ENCODE measurements at places on chromosomes 2 and 18.

GRCh38 chr18:36149514-36150289 is 20.0 kb downstream of the ELP2 start:
- DNase-seq: no peak

DNA sequence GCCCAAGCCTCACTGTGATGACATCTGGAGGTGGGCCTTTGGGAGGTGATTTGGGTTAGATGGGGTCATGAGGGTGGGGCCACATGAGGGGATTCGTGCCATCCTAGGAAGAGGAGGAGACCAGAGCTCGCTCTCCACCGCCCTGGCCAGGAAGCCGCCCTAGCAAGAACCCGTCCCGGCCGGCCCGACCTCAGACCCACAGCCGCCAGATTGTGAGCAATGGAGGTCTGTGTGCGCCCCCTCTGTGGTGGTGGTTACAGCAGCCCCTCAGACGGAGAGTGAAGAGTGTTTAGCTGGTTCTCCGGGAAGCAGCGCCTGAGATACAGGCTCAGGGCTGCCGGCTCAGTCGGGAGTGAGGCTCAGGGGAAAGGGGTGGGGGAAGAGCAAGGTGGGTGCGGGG is 83.3 kb downstream of the RTP5 start:
- DNase-seq: no peak

- no peak for DNase-seq
Observed at GRCh38 chr2:205636549-205637319, 45.6 kb upstream of the NRP2 start.

DNA sequence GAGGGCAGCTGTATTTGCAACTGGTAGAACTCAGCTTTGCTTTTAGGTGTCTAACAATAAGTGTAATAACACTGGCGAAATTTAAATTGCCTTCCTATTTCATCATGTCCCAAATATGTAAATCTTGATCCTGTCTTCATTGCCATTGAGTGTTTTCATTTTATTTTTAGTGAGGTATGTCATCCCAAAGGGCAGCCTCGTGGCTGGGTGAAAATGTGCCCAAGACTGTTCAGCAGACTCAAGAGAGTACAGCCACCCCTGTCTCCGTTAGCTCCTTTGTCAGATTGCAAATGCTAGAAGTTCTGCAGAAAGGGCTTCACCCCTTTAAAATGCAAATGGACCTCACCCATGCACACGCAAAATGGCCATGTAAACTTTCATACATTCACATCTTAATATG is 278.8 kb downstream of the RND3 start:
- DNase-seq: no peak

- no peak for DNase-seq
Observed at GRCh38 chr2:133721118-133721517, 152.9 kb upstream of the NCKAP5 start.

DNA sequence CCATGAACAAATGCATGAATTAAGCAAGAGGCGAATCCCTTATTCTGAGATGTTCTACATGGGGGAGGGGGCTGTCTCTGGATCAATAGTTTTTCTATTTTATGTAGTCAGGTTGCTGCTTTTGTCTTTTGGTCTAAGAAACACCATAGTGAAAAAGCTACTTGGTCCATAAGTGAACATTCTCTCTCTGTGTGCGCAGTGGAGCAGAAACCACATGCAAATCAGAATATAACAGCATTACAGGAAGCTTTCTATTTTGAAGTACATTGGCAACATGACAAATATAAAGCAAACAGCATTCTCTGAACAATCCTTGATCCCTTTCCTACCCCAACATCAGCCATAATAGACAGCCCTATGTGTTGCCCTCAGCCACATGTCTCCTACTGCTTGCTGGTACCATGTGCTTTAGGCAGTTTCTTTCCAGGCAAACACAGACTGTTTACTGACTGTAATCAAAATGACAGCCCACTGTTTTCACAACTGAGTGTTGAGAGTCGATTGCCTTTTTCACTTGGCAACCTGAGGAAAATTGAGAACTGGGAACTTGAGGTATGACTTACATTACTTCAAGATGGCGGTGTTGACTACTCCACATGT is 10.6 kb downstream of the SCN3A start:
- no peak for DNase-seq

- DNase-seq: no peak
Observed at GRCh38 chr2:9213477-9214051, 7.0 kb downstream of the ASAP2 start.

- no peak for DNase-seq
Observed at GRCh38 chr2:19048593-19049266, 309.7 kb downstream of the OSR1 start.

- no peak for DNase-seq
Observed at GRCh38 chr18:49189772-49190171, 239.0 kb upstream of the SMAD7 start.

DNA sequence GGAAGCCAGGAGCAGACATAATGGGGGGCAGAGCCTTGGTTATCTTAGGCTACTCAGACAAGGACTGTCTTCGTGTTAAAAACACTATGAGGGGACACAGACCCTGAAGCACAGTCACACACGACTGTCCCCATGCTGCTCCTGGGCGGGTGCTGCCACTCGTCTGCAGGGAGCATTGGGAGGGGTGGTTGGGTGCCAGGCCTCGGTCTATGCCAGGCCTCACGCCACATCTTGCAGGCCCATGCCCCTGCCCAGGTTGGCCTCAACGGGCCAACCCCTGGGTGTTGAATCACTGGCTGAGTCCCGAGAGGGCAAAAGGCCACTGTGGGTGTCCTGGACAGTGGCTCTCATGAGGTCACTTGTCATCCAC is 97.9 kb downstream of the USP40 start:
- DNase-seq: no peak

DNA sequence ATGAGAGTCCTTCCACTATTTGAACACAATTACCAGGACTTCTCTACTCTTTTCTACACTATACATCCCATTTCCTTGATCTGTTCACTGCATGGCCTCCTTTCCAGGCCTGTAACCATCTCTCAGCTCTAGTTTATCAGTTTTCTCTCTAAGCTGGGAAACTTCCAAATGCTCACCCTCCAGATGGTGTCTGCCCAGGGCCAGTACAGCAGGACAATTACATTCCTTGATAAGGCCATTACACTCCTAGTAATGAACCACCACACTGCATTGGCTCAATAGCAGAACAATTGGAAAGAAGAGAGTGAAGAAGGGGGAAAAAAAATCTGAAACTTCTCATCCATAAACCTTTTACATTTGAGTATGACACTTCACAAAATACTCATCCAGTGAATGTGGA is 359.1 kb downstream of the ALK start:
- DNase-seq: no peak

- DNase-seq: no peak
Observed at GRCh38 chr2:14475994-14476393, 156.5 kb upstream of the LRATD1 start.

DNA sequence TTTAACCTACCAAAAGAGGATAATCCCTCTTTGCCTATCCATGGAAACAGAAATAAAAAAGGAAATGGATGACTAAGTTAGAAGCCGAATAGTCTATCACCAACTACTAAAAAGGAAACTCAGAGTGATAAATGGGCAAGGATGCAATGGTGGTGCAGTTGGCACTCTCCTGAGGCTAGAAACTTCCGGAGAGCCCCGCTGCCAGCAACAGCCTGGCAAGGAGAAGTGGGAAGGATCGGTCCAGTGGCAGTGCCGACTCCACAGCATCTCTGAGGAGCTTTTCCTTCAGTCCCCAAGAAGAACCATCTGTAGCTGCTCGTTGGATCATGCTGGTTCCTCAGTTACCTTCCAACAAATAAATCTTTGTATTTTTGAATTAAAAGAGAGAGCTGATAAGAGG is 74.7 kb downstream of the DPP4 start:
- no peak for DNase-seq

- DNase-seq: no peak
Observed at GRCh38 chr2:6764968-6765723, 100.6 kb downstream of the CMPK2 start.

DNA sequence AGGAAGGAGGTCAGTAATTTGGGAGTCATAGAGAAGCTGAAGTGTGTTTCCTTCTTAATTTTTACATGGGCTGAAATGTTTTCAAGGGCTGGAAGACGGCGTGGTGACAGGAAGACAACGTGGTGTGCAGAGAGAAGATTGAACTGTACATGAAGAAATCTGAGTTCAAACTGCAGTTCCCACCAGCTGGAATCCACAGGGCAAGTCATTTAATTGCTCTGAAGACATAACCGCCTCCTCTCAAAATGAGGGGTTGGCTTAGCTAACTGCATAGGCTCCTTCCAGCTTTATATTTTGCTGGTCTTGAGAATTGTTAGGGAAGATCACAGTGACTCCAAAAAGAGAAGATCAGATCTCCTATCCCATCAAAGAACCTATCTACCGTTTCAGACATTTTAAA is 103.9 kb downstream of the SLC8A1 start:
- DNase-seq: no peak

DNA sequence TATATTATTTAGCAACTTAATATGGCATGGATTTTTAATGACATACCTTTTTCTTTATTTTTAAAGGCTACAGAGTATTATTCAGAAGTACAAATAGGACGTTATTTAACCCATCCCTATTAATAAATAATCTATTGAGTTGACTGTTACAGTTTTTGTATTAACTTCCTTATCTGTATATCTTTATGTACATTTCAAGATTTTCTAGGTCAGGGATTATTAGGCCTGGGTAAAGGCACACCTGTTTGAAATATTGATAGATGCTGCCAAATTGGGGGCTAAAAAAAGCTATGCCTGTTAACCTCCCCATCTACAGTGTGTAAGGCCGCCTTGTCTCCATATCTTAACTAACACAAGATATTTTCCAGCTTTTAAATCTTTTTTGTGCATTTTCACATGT is 6.6 kb downstream of the NPAS2 start:
- DNase-seq: no peak

DNA sequence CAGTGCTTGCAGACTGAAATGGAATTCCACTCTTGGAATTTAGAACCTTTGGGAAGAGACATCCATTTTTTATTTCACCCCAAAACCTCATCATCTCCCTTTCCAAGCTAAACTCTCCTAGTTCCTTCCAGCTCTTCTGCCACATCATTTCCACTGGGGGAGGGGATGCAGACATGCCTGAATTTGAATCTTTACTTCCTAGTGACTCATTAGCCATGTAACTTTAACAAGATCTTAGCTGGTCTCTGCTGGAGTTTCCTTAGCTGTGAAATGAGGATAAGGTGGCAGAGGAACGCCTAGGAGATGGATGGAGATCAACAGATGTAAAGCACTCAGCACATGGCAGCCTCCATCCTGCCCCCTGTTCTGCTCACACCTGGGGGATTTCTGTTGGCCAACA is 266.8 kb downstream of the EN1 start:
- no peak for DNase-seq

- DNase-seq: no peak
Observed at GRCh38 chr18:53191634-53192033, 851.6 kb downstream of the DCC start.

DNA sequence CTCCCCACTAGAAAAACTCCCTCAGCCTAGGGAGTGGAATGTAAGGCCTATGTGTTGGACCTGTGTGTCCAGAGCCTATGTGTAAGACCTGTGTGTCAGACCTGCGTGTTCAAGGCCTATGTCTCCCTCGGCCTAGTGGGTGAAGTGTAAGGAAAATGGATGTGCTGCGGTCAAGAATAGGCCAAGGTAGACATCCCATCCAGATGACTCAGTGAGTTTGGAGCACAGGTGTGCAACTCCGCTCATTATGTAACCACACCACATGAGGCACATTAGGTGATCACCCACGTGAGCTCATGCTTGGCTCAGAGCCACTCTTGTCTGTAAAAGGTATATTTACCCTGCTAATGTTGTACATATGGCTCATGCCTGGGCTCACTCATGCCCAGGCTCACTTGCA is 565.3 kb upstream of the CRIM1 start:
- DNase-seq: no peak

GRCh38 chr2:207499114-207499513 is 30.6 kb upstream of the CREB1 start:
- DNase-seq: no peak

GRCh38 chr18:67776929-67777328 is 260.4 kb upstream of the DSEL start:
- DNase-seq: no peak

GRCh38 chr2:177758591-177759371 is 313.8 kb downstream of the PDE11A start:
- no peak for DNase-seq

- no peak for DNase-seq
Observed at GRCh38 chr2:150850641-150851040, 363.2 kb upstream of the RND3 start.

GRCh38 chr2:189002079-189002478 is 27.9 kb downstream of the COL3A1 start:
- peak; percentile 51 for DNase-seq

DNA sequence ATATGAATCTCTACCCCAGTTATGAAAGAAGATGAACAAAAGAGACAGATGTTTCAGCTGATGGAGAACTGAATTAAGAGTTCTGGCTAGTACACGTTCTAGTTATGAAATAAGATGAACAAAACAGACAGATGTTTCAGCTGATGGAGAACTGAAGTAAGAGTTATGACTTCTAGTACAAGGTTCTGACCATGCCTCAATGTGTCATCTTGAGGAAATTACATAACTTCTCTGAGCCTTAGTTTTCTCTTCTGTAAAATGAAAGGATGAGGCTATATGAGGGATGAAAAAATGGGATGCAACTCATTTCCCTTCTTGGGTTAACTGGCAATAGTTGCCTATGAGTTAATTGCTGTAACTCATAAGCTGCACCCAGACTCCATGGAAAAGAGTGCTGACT is 92.9 kb upstream of the WDR75 start:
- DNase-seq: no peak

- DNase-seq: peak; percentile 37
Observed at GRCh38 chr2:63736354-63736753, 105.3 kb upstream of the UGP2 start.

GRCh38 chr18:55031576-55031975 is 72.3 kb upstream of the CCDC68 start:
- no peak for DNase-seq

- DNase-seq: no peak
Observed at GRCh38 chr2:159653962-159654361, 37.6 kb upstream of the BAZ2B start.

DNA sequence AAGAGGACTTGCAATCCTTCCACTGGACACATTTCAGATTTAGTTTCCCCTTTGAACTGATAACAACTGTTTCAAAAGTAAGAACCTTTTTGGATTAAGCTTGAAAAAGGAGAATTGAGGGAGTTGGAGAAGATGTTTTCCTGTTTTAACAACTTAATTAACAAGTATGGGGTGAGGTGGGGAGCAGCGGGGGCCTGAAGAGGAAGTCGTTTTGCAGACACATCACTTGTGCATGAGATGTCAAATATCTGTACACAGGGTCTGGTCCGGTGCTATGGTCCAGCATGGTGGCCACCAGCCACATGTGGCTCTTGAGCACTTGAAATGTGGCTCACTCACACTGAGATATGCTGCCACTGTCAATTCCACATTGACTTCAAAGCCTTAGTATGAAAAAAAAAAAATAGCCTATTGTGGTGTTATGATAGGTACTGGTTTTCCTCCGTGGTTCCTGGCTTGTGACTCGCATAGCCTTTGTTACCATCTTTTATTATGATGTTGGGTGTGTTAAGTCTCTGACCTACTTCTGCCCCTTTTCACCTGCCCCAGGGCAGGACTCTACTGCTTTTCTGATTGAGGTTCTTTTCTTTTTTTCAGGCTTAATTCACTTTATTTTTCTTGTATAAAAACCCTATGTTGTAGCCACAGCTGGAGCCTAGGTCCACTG is 205.5 kb downstream of the BCL2 start:
- no peak for DNase-seq

GRCh38 chr2:123993728-123994323 is 31.3 kb upstream of the CNTNAP5 start:
- no peak for DNase-seq

GRCh38 chr2:220703279-220703678 is 868.8 kb downstream of the EPHA4 start:
- DNase-seq: no peak

- DNase-seq: no peak
Observed at GRCh38 chr2:175062787-175063585, 57.8 kb upstream of the CHN1 start.
